ENCODE measurements at places on chromosomes 5 and 9.

- DNase-seq, result no peak
Measured at GRCh38 chr9:75226403-75227139, 138.3 kb downstream of the OSTF1 start.

GRCh38 chr9:34097865-34098264 lies 28.6 kb downstream of the DCAF12 start:
- no peak for DNase-seq

- DNase-seq, result peak; percentile 43
Measured at GRCh38 chr9:129102791-129103594, 7.6 kb downstream of the CRAT start.

GRCh38 chr9:6590772-6591384 lies 54.7 kb downstream of the GLDC start:
- no peak for DNase-seq

DNA sequence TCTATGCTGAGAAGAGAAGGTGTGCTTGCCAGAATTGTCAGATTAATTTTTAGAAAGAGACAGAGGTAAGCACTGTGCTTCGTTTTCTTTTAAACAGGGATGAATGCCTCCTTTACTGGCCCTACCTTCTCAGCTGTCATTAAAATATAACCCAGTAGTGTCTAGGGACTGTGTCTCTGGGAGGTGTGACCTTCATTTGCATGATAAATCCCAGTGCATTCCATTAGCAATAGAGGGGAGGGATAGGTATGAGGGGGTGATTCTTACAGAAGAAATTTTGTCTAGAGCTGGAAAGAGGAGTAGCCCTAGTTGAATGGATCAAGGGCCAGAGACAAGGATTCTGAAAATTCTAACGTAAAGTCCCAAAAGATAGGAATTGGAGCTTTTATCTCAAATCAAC lies 351.5 kb downstream of the BNC2 start:
- DNase-seq, result no peak

DNA sequence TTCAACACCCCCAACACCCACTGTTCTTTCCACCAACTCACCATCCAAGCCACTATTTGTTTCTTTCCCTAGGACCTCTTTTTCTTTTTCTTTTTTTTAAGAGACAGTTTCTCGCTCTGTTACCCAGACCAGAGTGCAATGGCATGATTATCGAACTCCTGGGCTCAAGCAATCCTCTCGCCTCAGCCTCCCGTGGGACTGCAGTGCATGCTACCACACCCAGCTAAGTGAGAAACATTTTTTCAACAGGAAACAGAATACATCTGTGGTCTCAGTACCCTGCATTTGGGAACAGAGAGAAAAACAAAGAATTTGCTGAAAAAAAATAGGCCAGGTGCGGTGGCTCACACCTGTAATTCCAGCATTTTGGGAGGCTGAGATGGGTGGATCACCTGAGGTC lies 24.6 kb downstream of the B4GALT1 start:
- no peak for DNase-seq

GRCh38 chr5:3230941-3231340 lies 364.7 kb upstream of the IRX1 start:
- no peak for DNase-seq

- no peak for DNase-seq
Measured at GRCh38 chr5:52466113-52466512, 321.6 kb upstream of the ITGA1 start.

DNA sequence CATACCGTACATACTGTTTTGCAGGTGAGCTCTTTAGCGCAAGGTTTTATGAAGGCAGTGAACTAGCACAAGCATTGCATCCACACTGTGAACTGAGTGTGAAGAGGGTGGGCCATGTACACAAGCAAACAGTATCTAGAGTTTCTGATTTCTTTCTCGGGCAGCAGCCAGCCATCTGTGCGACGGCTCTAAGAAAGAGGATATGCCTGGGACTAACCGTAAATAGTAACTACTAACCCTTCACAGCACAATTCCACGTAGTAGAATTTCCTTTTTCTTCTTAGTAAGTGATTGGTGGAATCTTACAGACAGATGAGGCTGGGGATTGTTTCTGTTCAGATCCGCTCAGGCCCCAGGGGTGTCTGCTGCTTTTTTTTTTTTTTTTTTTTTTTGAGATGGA lies 89.0 kb downstream of the DRD1 start:
- no peak for DNase-seq

DNA sequence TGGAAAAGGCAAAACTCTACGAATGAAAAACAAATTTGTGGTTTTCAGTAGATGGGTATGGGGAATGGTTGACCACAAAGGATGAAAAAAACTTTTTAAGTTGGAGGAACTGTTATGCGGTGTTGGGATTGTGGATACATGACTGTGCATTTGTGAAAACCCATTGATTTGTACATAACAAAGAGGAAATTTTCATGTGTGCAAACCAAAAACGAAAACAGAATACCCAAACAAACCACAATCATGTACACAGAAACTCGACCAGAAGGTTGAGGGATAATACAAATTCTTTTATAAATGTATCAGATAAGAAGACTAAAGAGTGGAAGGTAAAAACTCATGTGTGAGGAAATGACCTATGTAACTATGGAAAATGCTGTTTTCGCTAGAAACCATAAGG lies 1012.4 kb downstream of the CDH18 start:
- peak; percentile 61 for DNase-seq

- no peak for DNase-seq
Measured at GRCh38 chr5:3103262-3103811, 351.9 kb upstream of the IRX2 start.

DNA sequence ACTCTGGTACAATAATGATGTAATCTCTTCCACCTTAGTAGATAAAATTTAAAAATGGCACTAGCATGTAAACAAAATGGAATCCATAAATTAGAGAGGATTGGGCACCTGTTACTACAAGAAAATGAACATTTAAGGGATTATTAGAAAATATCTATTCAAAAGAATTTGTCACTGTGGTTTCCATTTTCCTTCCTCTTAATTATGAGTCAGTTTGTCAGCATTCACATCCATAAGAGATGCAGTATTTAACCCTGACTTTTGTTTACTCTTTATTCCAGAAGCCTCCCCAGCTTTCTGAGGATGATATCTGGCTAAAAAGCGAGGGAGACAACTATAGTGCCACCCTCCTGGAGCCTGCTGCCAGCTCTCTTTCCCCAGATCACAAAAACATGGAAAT lies 72.1 kb downstream of the C9orf152 start:
- no peak for DNase-seq
